Thyroid gland (tissue), 4 donors: ENCODE measurements at places on chromosomes 13 and 19. TPM values are rescaled to one million over a fixed set of nuclear protein-coding genes. Genes with fewer than 3 reads are reported as not detected.

DNA sequence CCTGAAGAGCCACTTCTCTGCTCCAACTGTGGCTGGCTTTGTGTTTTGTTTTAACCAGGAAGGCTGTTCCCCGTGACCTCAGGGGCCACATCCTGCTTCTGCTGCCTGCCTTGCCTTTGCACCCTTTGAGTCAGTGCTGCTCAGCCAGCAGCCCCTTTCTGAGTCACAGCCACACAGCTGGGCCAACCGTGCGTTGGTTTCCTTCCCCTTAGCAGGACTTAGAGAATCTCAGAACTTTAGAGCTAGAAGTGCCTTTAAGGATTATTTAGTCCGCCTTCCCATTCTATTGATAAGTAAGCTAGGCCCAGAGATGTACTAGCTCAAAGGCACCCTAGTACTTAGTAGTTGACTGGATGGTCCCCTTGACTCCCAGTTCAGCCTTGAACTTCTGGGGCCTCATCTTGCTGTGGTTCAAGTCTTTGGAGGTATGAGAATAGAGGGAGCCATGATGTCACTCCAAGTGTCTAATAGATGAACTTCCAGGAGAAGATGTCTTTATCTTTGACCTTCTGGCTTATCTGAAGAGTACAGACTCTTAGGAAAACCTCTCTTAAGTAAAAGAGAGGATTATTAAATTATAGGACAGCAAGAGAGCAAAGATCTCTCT is 8.0 kb downstream of the RGCC start:
- DNase-seq = peak; percentile 21

The B3GNT3 gene
- not detected for total RNA-seq

DNA sequence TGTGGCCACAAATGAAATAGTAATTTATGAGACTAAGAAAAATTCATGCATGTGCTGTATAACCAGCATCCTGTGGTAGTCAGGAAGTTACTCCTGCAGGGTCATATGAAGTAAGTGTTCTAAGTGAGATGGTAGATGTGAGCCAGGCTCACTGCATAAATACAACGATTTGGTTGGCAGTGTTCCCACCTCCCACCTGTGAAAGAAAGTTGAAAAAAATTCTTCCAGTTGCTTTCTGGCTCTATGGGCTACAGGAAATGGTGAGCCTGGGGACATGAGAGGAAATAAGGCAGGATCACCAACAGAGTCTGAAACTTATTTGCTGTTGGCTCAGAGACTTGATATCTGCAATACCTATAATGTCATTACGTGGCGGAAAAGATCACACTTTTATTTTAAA is 301.7 kb upstream of the SPRY2 start:
- DNase-seq = no peak

The UTP14C gene
- 28.5 TPM for total RNA-seq

The TPTE2 gene
- total RNA-seq = not detected

The C1QTNF9B gene
- total RNA-seq = not detected

- no peak for DNase-seq
Observed at GRCh38 chr19:18729933-18730530, 46.6 kb downstream of the CRTC1 start.

DNA sequence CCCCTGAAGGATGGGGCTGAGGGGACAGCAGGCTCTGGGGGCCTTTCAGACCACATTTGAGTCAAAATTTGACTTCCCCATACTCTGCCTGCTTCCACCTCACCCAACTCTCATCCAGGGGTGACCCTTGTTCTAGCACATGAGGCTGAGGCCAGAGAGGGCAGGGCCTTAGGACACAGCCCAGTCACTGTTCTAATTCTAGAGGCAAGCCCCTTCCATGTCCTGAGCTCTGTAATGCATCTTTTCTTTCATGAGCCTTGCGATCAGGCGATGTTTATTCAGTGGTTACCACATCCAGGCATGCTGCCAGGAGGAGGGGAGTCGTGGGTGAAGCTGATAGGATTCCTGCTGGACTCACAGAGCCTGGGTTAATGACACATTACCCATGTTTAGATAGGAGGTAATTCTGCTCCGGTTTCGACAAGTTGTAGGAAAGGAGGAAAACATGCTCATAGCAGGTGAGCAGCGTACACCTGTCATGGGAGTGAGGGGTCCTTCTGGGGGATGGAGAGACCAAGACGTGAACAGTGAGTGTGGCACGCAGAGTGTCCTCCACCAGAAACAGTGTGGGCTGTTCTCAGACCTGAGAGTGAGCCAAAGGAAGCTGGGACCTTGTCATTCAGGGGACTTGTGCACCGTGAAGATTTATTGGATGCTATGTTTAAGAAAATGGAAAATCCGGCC is 9.3 kb downstream of the RPS9 start:
- peak; percentile 93 for DNase-seq

DNA sequence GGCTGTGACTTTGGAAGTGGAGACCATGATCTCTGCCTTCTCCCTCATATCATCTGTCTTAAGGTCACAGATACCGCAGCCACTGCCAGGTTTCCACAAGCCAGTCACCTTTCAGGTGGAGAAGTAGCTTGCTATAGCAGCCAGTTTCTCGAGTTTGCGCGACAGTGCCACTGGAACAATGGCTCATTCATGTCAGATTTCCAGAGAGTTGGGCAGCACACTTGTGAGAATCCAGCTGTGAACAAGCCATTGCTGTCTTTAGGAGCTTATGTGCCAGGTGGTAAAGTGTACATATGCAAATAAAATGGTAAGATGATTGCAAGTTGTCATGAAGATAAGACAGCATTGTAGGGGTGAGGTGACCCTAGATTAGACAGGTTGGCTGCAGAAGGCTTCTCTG is 22.3 kb downstream of the GARRE1 start:
- peak; percentile 40 for DNase-seq

DNA sequence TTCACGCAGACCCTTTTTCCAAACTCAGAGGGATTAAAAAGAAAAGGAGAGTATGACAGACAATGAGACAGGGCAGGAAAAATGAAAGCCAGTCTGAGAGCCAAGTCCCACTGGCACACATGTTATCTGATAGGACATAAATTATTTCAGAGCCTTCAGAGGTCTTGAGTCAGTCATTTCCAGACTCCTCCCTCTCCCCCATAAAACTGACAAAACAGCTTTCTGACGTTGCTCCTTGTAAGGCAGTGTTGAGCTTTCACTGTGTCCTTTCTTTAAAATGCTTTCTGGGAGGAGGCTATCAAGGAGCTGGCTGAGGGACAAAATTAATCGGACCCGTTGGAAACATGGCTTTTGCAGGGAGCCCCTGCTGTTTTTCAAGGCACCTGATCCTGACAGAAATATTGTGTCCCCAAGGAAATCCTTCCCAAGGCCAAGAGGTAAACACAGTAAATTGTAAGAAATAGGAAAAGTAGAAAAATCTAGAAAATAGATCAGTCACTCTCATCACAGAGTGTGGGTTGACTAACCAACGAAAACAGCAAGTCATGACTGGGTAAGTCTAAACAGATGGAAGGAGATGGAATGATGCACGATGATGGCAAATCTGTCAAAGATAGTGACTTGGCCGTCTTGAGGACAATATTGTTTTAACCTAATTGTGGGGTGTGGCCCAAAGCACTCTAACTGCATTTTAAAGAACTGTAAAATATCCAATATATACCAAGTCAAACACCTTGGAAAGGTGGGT is 89.7 kb downstream of the DCT start:
- no peak for DNase-seq

- no peak for DNase-seq
Observed at GRCh38 chr19:50510700-50511068, 307 bp downstream of the JOSD2 start.

GRCh38 chr19:55300886-55301458 is 17.2 kb downstream of the BRSK1 start:
- no peak for DNase-seq

DNA sequence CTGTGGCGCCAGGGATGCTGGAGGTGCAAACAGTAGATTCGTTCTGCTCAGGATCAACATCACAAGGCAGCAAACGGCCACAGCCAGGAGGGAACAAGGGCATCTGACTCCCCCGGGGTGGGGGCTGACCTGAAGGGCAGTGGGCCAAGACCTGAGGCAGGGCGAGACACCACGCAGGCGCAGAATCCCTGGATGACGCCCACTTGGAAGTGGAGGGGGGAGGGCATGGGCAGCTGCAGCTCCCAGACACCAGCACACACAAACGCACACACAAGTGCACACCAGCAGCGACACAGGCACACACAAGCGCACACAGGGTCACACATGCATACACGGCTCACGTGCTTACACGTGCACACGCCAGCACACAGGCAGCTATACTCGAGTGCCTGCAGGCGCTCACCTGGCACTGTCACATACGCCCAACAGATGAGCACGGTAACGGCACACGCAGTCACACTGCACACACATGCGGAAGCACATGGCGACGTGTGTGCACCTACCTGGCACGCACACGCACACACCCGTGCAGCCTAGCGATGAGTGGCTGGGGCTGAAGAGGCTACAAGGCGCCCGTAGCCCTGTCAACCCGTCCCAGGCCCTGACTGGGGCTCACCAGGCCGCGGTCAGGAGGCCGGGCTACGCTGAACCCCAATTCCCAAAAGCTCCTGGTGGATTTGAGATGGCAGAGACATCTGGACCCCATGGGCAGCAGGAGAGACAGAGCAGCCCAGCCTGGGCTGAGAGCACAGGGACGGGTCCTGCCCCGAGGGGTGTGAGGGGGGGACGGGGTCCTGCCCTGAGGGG is 5.5 kb downstream of the C2CD4C start:
- no peak for DNase-seq

The PALM3 gene
- total RNA-seq = 4.9 TPM

- DNase-seq = no peak
Observed at GRCh38 chr19:34678421-34678820, 943 bp downstream of the ZNF302 start.

The POSTN gene
- 14.0 TPM for total RNA-seq

- DNase-seq = peak; percentile 78
Observed at GRCh38 chr19:46016426-46017094, 6.3 kb downstream of the PGLYRP1 start.

GRCh38 chr13:103289681-103290080 is 223.5 kb upstream of the SLC10A2 start:
- DNase-seq = no peak

The HNRNPA1L2 gene
- 9.7 TPM for total RNA-seq

The ZNF600 gene
- 8.8 TPM for total RNA-seq

DNA sequence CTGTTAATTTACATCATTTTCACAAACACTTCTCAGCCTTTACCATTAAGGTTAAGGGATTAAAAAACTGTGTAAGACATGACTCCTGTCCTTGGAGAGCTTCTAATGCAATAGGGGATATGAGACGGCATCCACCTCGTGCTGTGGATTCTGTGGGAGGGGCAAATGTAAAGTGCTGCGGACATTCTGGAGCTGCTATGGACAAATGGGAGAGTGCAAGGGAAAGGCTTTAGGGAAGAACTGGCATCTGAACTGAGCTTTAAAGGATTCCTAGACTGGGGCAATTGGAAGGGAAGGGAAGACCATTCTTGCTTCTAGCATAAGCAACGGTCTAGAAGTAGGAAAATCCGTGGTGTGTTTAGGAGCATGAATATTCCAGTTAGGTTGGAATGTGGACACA is 31.4 kb downstream of the CDADC1 start:
- DNase-seq = no peak

DNA sequence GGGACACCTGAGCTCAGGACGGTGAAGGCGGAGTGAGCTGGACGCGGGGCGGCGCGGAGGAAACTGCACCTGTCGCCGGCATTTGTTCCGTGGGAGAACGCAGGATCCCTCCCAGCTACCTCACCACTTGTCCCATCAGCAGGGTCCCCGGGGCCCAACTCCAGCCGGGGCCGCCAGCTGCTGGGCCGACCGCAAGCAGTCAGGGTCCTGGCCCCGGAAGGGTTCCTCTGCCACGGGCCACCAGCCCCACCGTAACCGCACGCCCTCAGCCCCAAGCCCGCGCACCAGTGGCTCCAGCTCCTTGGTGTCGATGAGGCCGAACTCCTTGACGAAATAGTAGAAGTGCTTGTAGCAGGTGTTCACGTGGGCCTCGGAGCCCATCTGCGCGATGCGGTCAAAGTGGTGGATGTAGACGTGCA is 19.6 kb downstream of the MOB3A start:
- DNase-seq = no peak

DNA sequence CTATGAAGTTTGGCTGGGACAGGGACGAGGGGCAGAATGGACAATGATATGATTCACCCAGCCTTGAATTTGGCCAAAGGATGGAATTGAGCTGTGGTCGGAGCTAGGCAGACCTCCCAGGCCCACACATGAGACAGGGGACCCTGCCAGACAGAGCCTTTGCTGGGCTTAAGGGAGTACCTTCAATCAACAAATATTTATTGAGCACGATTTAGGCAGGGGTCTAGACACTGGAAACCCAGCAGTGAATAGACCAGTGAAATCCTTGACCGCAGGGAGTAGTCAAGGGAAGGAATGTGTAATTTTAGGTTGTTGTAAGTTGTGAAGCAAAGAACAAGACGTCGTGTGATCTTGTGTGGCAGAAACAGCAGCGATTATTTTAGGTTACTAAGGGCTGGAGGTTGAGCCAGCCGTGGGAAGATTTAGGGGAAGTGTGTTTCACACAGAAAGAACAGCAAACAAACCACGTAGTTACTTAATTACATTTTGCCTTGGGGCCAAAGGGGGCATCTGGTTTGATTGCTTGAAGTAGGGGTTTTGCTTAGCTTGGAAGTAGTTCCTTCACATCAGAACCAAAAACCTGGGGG is 16.9 kb upstream of the AP1M2 start:
- no peak for DNase-seq

- DNase-seq = peak; percentile 74
Observed at GRCh38 chr13:110137680-110138009, 169.3 kb downstream of the COL4A1 start.

GRCh38 chr13:108728370-108728769 is 99.0 kb downstream of the MYO16 start:
- DNase-seq = no peak

The CILP2 gene
- 4.2 TPM for total RNA-seq

The ZGLP1 gene
- total RNA-seq = 2.3 TPM

The PEX11G gene
- 11.5 TPM for total RNA-seq

- no peak for DNase-seq
Observed at GRCh38 chr19:5681391-5682106, 722 bp downstream of the HSD11B1L start.

DNA sequence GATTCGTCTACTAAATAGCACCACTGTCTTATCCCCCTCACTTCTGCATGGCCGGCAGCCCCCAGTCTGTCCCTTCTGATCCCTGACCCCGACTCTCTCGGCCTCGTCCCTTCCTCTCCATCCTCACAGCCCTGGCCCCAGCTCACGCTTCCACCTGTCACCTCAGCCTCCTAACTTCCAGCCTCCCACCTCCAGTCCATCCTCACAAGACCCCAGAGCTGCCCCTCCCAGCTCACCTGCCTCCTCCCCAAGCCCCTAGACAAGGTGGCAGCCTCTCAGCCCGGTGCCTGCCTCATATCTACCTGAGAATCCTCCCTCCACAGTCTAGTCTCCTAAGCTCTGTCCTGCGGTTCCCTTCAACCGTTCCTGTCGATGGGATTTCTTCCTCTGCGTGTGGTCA is 10.0 kb downstream of the KCNC3 start:
- no peak for DNase-seq

The IGSF23 gene
- total RNA-seq = not detected

- DNase-seq = no peak
Observed at GRCh38 chr19:47742634-47743033, 2.7 kb upstream of the NOP53 start.

- DNase-seq = no peak
Observed at GRCh38 chr13:40586886-40587565, 79.4 kb downstream of the FOXO1 start.

The PLK5 gene
- total RNA-seq = not detected

- no peak for DNase-seq
Observed at GRCh38 chr13:76828316-76828741, 57.9 kb downstream of the KCTD12 start.

GRCh38 chr13:110519046-110519445 is 42.5 kb downstream of the RAB20 start:
- DNase-seq = no peak

- DNase-seq = peak; percentile 71
Observed at GRCh38 chr19:47247308-47247990, 8.9 kb upstream of the CCDC9 start.

The SYCN gene
- not detected for total RNA-seq

GRCh38 chr19:47123406-47123805 is 7.2 kb upstream of the SAE1 start:
- no peak for DNase-seq
